ENCODE measurements at places on chromosomes 3 and 15.

GRCh38 chr3:52004163-52004787 lies 8.6 kb upstream of the RPL29 start:
- no peak for DNase-seq

DNA sequence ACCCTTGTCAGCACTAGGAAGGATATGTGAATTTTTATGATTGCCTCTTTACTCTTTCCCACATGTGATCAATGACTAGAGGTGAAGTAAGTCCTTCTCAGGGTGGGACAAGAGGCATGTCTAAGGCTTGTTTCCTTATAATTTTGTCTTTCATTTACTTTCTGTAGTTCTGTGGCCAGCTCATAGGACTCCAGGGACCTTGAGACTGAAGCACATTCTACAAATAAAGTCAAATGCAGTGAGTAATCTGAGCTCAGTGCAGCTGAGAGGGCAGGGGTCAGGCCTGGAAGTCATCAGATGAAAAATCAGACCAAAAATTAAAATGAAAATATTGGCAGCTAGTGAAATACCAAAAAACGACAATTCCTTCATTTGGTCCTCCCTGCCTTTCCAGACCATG lies 424.7 kb upstream of the THBS1 start:
- no peak for DNase-seq

GRCh38 chr3:23202921-23203707 lies at the start of gene UBE2E2:
TSS of gene UBE2E2 (plus strand) at chr3:23203327.
- DNase-seq = no peak

- no peak for DNase-seq
Observed at GRCh38 chr15:87227846-87228245, 1028.7 kb downstream of the NTRK3 start.

GRCh38 chr3:41898631-41899030 lies 63.3 kb downstream of the ULK4 start:
- no peak for DNase-seq

DNA sequence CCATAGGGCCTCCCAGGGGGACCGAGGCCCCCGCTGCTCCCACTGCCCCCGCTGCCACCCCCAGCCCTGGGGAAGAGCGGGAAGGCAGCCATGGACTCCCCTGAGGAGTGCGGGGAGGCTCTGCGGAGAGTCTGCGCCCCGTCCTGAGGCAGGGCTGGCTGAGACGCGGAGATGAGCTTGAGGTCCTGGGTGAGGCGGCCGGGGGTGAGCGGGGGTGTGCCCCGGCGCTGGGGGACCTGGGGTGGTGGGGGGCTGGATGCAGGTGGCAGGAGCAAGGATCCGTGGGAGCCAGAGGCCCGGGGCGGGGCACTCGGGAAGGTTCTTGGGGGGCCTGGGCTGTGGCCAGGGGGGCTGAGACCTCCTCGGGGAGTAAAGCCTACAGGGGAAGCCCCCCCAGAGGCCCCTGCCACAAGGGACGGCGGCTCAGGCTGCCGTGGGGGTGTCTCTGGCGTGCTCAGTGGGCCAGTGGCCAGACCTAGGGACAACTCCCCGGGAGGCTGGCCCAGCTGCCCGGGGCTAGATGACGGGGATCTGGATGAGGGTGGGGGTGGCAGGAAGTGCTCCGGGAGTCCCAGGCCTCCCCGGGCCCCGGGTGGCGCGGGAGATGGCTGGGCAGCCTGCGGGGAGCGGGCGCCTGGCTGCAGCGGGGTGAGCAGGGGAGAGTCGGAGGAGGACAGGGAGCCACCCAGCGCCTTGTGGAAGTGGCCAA lies 45.9 kb downstream of the HCN4 start:
- no peak for DNase-seq

DNA sequence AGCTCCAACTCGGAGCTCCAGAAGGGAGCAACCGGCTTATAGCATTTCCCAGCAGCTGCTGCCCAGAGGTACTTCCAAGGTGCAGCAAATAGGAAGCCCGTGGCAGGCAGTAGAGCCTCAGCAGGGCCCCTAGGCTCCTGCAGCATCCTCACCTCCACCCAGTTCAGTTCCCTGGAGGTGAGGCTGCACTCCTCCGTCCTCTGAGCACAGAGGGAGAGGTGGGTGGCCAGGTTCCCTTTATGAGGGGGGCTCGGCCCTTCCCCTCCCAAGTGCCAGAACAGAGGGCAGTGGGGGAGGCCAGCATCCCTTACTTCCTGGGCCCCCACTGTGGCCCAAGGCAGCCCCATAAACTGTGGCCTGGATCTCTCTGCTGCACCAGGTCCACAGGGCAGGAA lies 150.2 kb downstream of the ATP10A start:
- no peak for DNase-seq

GRCh38 chr3:57787867-57788623 lies 31.9 kb downstream of the SLMAP start:
- no peak for DNase-seq

Data from stimulated activated CD8-positive, alpha-beta memory T cell treated with anti-CD3 and anti-CD28 coated beads, Interleukin-7, amount 100 ng/mL, for 48 hours (primary cell).